ENCODE measurements at places on chromosomes 1 and 21.

GRCh38 chr1:170274131-170274501 is 128.4 kb downstream of the NTMT2 start:
- no peak for DNase-seq

DNA sequence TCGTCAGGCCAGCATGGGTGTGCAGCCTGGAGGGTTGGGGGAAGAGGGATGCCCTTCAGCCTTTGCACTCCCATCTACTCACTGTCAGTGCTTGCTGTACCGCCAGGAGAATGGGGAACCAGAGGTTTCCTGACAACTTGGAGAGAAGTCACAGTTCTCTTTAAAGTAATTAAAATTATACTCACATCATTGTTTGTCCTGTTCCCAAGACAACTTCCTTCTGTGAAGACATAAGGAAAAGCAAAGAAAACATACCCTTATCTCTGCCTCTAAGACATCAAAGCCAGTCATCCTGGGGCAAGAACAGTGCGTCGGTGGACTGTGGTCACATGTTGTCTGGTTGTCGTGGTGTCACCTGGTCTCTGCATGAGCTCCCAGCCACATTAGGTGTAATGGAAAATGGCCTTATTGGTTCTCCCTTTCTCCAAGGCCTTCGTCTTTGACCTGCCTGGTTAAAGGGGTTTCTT is 17.6 kb downstream of the TRAF5 start:
- no peak for DNase-seq

GRCh38 chr21:46437511-46437910 is 21.2 kb upstream of the DIP2A start:
- no peak for DNase-seq

DNA sequence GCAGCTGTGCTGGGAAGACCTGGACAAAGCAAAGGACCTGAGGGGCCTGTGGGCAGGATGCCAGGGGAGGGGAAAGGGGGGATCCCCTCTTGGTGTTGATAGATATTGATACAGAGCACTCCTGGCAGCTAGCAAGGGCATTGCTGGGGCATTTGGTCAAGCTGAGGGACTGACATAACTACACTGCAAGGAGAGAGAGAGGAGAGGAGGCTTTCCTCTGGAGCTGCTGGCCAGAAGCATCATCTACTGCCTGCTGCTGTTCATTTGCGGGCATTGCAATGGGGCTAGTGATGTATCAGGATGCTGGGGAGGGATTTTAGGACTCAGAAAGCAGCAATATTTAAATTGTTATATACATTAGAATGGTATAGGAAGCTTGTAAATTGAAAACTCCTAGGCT is 142.0 kb downstream of the ZNF648 start:
- DNase-seq: no peak

GRCh38 chr1:41983451-41983850 is 64.7 kb upstream of the HIVEP3 start:
- DNase-seq: no peak

GRCh38 chr21:38493549-38494250 is 4.6 kb downstream of the ERG start:
- no peak for DNase-seq

GRCh38 chr1:74502858-74503257 is 9.6 kb downstream of the LRRC53 start:
- DNase-seq: no peak

DNA sequence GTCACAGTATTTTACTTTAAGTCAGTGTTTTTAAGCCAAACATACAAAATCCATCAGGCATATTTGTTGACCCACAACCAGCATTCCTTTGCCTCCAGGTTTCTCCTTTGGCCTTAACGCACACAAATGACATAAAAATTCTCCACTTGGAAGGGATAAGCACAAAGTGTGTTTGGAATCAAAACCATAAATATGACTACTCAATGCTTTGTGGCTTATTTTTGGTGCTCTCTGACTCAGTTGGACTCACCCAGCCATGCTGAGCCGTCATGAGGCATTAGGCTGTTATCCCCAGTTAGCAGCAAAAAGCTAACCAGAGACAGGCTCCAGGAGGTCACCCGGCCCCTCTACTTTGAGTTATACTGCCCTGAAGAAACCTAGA is 948 bp downstream of the PRUNE1 start:
- no peak for DNase-seq

GRCh38 chr1:13536571-13536970 is 22.8 kb upstream of the LRRC38 start:
- DNase-seq: no peak

- DNase-seq: no peak
Observed at GRCh38 chr1:20958430-20958829, 171.3 kb upstream of the HP1BP3 start.

DNA sequence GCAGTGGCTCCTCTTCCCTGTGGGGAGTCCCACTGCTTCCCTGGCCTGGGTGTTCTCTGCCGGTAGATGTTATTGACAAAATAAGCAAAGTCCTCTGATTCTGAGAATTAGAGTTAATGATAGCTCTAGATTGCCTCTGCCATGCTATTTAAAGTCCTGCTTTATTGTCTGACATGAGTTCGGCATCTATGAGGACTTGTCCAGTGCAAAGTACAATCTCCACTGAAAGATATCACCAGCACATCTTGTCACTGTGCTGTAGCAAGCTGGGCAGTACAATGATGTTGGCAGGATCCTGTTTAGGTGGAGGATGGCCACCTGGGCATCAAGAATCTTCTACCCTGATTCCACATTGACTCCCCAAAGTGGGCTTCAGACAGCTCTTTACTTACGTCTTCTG is 54.0 kb upstream of the ATP5PO start:
- no peak for DNase-seq

- DNase-seq: no peak
Observed at GRCh38 chr1:221241592-221241991, 362.3 kb downstream of the HLX start.

DNA sequence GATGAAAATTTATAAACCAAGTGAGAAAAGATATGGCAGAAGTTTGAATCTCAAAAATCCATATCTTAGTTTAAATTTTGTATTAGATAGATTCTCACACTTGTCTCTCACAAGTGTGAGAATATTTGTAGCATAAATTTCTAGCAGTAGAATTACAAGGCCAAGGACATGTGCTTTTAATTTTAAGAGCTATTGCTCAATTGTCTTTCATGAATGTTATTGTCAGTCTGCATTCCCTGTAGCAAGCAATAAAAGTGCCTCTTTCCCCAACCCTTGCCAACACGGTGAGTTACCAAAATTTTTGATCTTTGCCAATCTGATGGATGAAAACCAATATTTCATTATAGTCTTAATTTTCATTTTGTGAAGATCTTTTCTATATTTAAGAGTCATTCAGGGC is 64.0 kb downstream of the CTH start:
- no peak for DNase-seq

GRCh38 chr1:159853417-159854115 is 8.9 kb downstream of the VSIG8 start:
- no peak for DNase-seq

- no peak for DNase-seq
Observed at GRCh38 chr1:30950700-30951099, 42.1 kb upstream of the SDC3 start.
